ENCODE measurements at places on chromosomes 5 and 9.

GRCh38 chr5:51539232-51539631, 156.0 kb downstream of the ISL1 start:
- DNase-seq, result no peak

DNA sequence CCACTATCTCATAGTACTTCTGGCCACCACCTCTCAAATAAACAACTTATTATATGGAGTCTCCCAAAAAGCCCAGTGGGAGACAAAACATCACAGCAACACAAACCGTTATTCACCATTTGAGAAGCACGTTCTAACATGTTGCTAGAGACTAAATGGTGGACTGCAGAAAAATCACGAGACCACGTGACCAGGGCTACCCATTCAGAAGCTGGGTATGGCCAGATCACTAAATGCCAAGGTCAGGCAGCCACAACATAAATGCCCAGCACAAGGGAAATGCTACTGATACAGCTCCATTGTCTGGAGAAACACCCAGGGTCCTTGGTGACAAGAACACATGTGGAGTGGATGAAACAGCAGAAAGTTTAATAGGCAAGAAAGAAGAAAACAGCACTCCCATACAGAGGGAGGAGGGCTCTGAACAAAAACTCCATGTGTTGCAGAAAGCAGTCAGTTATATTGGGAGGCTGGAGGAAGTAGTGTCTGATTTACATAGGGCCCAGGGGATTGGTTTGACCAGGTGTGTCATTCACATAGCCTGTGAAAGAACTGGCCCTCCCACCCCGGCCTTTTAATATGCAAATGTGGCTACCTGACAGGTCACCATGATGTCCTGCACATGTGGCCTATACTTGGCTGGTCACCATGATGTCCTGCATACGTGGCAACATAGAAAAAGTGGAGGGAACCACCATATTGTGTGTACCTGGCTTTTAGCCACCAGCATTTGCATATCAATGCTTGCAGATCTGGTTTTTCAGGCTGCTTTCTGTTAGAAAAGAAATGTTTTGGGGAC, 97.2 kb downstream of the TRIM36 start:
- DNase-seq, result no peak

GRCh38 chr9:16262477-16263261, 607.8 kb downstream of the BNC2 start:
- no peak for DNase-seq

DNA sequence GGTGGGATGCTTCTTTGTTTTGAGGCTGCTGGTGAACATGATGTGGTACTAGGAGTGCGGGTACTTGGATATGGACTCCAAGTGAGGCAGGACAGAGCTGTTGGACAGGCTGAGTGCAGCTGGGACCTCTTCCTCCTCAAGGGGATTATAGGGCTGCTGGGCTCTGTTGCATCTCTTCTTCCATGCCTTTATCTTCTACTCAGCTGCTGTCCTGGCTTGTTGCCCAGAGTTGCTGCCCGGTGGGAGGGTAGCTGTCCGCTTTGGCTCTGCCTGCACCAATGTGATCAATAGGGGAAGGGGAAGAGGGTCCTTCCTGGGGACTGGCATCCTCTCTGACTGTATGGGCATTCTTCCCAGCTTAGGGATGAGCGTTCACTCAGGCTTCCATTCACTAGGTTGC, 1217.9 kb upstream of the ACO1 start:
- DNase-seq, result no peak

- DNase-seq, result no peak
Observed at GRCh38 chr5:67124556-67124955, 72.0 kb downstream of the CD180 start.

DNA sequence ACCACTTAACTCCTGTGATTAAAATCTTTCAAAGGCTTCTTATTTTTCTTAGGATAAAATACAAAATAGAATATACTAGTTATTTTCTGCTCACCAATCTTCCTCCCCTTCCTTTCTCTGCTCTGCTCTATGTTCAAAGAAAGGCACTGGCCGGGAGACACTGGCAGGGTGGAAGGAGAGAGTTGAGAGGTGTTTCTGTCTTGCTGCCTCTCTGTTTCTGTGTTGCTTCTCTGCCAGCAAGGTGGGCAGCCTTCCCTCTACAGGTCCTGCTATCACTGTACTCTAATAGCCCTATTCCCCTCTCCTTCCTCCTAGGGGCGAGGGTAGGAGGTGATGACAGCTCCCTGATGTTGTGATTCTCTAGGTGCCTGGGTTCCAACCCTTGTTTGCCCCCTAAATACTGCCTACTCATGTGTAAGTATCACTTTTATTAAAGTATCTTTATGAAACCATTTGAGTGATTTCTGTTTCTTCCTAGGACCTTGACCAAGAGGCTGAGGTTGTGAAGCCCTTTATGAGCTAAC, 515.1 kb downstream of the TLE4 start:
- no peak for DNase-seq

DNA sequence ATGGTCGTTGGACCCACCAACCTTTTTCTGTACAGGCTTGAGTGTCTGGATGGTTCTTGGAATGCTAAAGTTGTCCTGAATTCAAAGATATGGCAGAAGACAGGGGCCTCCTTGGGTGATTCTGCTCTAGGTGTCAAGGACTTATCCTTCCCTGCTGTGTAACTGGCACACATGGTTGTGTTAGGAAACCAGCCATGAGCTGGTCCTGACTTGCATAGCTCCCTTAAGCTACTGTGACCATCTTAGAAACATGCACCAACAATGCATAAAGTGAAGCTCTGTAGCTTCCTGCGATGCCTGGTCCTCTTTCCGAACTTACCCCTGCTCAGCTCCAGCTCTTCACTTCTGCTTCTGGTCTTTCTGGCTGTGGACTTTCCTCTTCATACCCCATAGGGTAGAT, 224.6 kb downstream of the TLE4 start:
- no peak for DNase-seq

GRCh38 chr9:73995836-73996235, 501.3 kb upstream of the RORB start:
- DNase-seq, result no peak

GRCh38 chr5:179914032-179914755, 6.5 kb upstream of the TBC1D9B start:
- no peak for DNase-seq

- no peak for DNase-seq
Observed at GRCh38 chr5:10059556-10059955, 190.1 kb downstream of the ATPSCKMT start.

DNA sequence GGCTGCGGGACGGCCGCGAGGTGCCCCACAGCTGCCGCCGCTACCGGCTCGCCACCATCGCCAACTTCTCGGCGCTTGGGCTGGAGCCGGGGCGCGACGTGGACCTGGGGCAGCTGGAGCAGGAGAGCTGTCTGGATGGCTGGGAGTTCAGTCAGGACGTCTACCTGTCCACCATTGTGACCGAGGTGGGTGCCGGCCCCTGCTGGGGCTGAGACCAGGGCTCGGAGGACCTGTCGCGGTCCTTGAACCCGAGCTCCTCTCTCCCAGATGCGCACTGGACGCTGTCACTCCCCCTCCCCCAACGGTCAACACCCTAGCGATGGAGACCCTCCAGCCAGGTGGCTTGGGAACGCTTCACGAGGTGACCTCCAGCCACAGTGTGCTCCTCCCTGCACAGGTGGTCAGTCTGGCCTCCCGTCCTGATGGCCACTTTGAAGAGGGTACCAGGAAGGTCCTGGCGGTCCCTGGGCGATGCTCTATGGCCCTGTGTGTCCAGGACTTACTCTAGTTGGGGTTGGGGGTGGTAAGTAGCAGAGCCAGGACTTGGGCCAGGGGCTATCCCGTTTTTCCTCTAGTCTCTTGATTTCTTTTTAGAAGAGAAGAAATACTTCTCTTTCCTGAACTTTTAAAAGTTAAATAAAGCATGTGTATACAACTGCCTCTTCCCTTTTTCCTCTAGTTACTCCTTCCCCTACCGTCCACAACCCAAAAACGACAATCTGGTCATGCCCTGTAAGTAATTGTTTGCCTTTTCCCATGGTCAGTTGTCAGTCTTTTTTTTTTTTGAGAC, 866 bp downstream of the SLC22A5 start:
- DNase-seq, result no peak

GRCh38 chr9:18366184-18366583, 107.8 kb upstream of the ADAMTSL1 start:
- DNase-seq, result no peak

DNA sequence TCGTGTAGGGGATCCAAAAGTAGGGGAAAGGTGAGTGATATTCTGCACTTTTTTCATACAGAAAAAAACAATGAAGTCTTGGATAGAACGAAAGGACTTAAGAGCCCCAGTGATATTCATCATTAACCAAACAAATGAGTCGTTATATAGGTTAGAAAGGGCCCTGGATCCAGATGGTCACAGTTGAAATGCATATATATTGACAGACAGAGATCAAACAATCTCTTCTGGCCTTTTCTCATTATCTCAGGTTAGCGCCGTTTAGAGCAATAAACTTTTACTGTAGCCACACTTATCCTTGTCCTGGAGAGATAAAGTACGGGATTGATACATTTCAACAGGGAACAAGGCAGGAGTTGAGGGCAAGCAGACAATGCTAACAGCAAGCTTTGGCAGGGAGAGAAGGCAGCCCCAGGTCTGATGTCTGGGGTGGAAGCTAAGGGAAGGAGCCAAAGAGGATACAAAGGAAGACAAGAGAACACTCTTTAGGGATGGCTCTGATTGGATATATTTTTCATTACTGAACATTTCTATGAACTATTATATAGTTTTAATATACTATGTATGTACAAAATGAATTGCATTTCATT, 77.0 kb downstream of the LIFR start:
- DNase-seq, result no peak

GRCh38 chr5:60185231-60186099, 291.9 kb upstream of the PDE4D start:
- DNase-seq, result no peak

GRCh38 chr9:127447416-127448111, 3.6 kb downstream of the RPL12 start:
- no peak for DNase-seq

GRCh38 chr5:123035360-123035917, 1.1 kb downstream of the PPIC start:
- DNase-seq, result no peak

GRCh38 chr5:168793841-168794837, 215.0 kb upstream of the PANK3 start:
- DNase-seq, result no peak

DNA sequence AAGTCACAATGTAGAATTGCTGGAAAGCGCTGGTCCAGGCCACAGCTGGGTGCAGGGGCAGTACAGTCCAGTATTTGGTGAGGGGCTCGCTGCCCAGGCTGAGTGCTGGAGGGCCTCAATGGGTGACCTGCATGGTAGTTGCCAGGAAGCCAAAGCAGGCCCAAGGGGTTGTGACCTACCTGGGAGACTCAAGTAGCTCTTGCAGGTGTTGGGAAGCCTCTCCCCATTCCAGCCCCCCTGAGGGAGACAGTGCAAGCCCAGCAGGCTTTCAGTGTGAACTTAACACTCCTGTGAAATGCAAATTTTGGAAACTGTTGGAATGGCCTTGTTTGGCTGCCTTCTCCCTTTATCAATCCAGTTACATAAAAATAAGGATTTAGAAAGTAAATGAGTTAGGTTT, 13.9 kb downstream of the KDM4C start:
- DNase-seq, result no peak

GRCh38 chr5:130692770-130693169, 472.3 kb downstream of the HINT1 start:
- DNase-seq, result no peak

GRCh38 chr5:38234737-38235136, 23.6 kb upstream of the EGFLAM start:
- DNase-seq, result no peak

GRCh38 chr5:140883373-140883772, 1.4 kb downstream of the PCDHA13 start:
- DNase-seq, result no peak

- peak; percentile 34 for DNase-seq
Observed at GRCh38 chr9:2622461-2623287, 1.1 kb downstream of the VLDLR start.

- DNase-seq, result no peak
Observed at GRCh38 chr9:127349483-127350113, 47.4 kb upstream of the SLC2A8 start.

- DNase-seq, result no peak
Observed at GRCh38 chr5:120848883-120849282, 384.8 kb downstream of the PRR16 start.

GRCh38 chr9:78669591-78669990, 372.7 kb downstream of the PSAT1 start:
- no peak for DNase-seq

GRCh38 chr9:2192356-2192979, 177.3 kb downstream of the SMARCA2 start:
- no peak for DNase-seq

DNA sequence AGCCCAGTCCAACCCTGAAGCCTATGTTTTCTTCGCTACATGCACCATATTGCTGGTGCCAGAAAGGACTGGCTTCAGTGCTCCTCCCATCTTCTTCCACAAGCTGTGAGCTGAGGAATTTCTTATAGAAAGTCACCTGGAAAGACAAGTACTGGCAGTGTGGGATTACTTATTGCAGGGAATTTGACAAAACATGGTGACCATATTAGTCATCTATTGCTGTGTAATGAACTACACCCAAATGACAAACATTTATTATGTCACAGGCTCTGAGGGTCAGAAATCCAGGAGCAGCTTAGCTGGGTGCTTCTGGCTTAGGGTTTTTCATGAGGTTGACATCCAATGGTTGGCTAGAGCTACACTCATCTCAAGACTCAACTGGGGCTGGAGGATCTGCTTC, 75.5 kb downstream of the ENTREP1 start:
- no peak for DNase-seq

- no peak for DNase-seq
Observed at GRCh38 chr9:106322706-106323245, 540.2 kb upstream of the ZNF462 start.

DNA sequence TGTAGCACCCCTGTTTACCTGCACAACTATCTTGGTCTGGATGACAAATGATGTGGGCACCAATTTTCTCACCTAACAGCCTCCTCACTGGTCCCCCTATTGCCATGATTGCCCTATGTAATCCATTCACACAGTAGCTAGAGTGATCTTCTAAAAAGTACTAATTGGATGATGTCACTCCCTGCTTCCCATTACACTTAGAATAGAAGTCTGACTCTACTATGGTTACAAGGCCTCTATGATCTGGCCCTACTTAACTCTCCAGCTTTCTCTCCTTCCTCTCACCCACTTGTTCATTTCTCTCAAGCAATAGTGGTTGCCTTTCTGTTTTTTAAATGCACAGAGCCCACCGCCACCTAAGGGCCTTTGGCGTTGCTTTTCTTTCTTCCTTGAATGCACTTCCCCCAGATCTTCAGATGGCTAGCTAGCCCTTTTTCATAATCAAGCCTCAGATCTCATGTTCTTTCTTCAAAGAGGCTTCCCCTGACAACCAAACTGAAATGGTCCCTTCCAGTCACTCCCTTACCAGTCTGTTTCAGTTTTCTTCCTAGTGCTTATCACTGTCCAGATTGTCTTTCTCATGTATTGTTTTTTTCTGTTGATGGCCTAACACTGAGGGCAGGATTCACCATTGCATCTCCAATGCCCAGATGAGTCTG, 8.7 kb downstream of the IGIP start:
- DNase-seq, result no peak

- no peak for DNase-seq
Observed at GRCh38 chr5:96573513-96573894, 88.7 kb upstream of the CAST start.

- DNase-seq, result no peak
Observed at GRCh38 chr9:132011896-132012295, 67.8 kb downstream of the MED27 start.

Data from hematopoietic multipotent progenitor cell (in vitro differentiated cells).